ENCODE measurements at places on chromosomes 16 and 17.

DNA sequence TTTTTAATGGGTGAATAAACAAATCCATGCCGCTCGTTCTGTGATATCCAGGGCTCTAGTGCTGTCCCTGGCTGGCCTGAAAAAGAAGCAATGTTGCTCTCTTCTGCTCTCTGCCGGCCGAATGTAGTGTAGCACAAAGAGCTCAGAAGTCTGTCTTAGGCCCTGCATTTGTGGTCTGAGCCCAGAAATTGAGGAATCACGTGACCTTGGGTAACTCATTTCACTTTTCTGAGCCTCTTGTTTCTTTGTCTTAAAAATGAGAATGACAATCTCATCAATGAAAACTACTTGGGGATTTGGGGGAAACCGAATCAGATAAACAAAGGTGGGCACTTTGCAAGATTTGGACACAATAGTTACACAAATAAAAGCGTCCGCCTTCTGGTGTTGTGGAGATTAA, 381.6 kb upstream of the ASIC2 start:
- no peak for DNase-seq

DNA sequence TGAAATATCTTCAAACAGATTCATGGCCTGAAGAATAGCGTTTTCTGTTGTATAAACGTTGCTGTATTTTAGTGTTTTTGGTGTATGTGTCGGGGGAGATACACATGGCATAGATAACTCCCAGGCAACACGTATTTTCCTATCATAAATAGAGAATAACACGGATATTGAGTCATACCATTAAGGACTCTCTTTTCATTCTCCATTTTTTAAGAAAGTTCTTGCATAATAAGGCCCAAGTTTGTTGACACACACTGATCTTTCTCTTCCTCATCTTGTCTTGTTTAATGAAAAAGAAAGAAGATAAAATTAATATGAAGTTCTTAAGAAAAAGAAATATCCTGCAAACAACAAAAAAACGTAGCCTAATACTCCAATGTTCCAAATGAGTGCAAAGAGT, 13.4 kb downstream of the ABCA8 start:
- no peak for DNase-seq

GRCh38 chr17:52465407-52465806, 306.9 kb upstream of the CA10 start:
- no peak for DNase-seq

GRCh38 chr17:57995076-57995956, 7.3 kb upstream of the VEZF1 start:
- peak; percentile 30 for DNase-seq

DNA sequence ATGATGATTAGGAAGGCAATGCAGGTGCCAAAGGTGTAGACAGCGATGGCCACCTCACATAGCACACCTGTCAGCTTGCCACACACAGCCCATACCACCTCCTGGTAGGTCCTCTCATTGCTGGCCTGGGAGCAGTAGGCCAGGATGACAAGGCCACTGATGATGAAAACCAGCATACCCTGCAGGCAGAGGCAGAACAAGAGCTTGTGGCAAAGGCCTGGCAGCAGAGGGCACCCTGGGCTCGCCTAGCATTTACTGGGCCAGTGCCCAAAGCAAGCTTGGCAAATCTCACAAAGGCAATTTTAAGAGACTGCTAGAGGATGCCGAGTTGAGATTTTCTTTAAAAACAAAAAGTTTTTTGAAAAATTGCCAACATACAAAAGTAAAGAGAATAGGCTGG, 5.9 kb downstream of the SLC38A7 start:
- no peak for DNase-seq

DNA sequence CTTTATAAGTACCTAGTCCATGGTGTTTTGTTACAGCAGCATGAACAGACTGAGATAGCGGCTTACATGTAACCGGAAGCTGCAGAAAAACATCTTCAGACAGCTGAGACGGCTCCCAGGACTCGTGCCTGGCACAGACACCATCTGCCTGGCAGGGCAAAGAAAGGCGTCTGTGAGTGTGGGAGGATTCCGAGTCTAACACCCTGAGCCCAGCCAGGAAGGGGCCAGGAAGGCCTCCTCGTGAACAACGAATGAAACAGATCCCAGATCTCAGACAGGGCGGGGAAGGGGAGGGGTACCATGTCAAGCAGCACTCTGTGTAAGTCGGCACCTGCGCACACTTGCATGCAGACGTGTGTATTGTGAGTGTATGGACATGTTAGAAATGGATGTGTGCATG, 4.4 kb upstream of the CSNK1D start:
- DNase-seq, result no peak

- DNase-seq, result no peak
Observed at GRCh38 chr17:17944242-17944641, 28.0 kb downstream of the TOM1L2 start.

GRCh38 chr17:34249061-34249460, 6.0 kb upstream of the CCL2 start:
- no peak for DNase-seq

GRCh38 chr17:39229274-39229913, 3.6 kb upstream of the STAC2 start:
- DNase-seq, result no peak

GRCh38 chr17:76033139-76033538, 6.0 kb upstream of the EVPL start:
- no peak for DNase-seq

DNA sequence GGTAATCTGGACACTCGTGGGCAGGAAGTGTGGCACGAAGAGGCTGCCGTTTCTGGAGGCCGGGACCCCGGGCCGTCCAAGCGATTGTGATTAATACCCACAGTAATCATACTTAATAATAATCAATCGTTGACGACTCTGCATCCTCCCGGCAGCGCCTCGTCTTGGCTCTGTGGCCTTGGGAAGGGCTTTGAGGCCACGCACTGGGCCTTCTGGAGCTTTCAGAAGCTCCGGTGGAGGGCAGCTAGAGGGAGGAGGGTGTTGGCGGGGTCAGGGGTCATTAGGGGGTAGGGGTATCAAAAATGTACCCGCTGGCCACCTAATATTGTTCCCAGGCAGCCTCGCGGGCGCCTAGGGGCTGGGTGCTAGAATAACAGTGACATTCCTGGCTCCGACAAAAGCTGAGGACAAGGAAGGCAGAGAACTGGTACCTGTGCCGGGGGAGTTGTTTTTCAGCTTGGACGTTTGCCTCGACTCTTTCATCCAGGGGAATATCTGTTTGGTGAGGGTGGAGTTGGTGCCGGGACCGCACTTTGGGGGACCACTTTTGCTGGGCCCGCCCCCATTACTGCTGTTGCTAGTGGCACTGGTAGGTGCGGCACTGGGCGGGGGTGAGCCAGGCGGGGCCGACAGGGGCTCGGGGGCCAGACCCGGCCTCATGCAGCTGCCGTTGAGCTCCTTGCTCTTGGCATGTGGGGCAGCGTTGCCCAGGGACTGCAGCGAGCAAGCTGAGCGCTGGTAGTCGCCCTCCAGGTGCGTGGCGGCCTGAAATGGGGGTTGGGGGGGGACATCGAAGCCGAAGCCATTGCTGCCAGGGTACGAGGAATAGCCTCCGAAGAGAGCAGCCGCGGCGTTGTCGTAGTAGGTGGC, 6.9 kb upstream of the HOXB2 start:
- no peak for DNase-seq

DNA sequence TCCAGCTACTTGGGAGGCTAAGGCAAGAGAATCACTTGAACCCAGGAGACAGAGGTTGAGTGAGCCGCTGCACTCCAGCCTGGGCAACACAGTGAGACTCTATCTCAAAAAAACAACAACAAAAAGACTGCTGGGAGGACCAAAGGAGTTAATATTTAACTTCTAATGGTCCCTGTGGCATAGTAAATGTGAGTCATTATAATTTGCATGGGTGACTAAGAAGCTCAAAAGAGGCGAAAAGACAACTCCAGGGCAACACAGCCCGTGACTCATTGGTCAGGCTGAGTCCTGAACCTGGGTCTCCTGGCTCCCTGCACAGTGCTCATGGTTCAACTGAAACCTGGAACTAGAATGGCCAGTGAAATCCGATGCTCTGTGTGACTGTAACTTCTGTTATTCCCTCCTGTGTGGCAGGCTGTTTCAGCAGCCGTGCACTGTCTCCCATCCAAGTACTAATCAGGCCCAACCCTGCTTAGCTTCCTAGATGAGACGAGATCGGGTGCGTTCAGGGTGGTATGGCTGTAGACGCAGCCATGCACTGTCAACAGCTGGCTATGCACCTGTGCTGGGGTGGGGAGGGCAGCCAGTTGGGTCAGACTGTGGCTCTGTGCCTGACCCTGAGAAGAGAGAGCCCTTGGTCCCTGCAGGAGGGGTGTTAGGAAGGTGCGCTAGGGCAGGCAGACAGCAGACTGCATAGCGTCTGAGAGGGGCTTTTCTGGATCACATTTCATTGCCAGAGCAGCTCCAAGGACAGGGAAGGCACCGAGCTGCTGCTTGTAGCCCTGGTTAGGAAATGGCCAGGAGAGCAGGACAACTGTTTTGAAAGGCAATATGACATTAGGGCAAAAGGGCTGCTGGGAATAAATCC, 14.5 kb upstream of the GPRC5C start:
- no peak for DNase-seq

GRCh38 chr17:3974980-3975379, 10.7 kb upstream of the ATP2A3 start:
- DNase-seq, result no peak

- no peak for DNase-seq
Observed at GRCh38 chr17:71933306-71933705, 187.5 kb upstream of the SOX9 start.

- DNase-seq, result no peak
Observed at GRCh38 chr16:52805559-52806168, 247.0 kb downstream of the CHD9NB start.

DNA sequence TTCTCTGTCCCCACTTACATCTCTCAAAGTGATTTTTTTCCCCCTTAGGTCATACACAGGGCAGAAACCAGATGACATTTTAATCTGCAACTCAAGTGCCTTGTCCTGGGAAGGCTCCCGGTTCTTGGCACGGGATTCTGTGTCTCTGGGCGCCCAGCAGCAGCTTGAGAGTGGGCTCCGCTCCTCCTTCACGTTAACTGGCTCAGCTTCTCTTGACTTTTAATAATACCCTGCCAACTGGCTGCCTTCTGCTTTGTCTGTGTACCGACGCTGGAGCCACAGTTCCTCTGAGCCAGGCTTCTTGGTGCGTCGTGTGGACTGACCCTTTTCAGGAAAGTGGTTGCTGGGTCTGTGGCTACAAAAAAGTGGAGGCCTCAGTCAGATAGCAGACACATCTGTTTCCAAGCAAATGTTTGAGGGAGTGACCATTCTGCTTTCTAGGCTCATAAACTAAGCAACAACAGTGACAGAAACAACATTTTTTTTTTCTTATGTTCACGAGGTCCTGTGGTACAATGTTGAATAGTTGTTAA, 64.9 kb downstream of the IRF8 start:
- DNase-seq, result no peak

- no peak for DNase-seq
Observed at GRCh38 chr17:82836823-82837357, 2.9 kb downstream of the ZNF750 start.

DNA sequence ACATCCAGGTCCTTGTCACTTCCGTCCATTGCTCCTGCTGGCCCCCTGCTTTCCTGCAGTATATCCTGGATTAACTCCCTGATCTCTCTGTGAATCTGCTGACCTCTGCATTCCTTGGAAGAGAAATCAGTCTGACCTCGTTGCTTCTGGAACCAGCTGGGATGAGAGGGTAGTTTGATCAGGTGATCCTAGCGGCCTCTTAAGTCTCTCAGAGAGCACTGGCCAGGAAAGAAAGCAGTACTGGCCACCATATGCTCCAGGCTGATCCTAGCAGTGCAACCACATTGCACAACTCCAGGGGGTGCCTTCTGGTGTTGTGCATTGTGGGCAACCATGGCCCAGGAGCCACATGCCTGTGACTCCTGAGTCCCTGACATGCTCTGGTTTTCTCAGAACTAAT, 79.2 kb downstream of the ARHGAP23 start:
- no peak for DNase-seq

DNA sequence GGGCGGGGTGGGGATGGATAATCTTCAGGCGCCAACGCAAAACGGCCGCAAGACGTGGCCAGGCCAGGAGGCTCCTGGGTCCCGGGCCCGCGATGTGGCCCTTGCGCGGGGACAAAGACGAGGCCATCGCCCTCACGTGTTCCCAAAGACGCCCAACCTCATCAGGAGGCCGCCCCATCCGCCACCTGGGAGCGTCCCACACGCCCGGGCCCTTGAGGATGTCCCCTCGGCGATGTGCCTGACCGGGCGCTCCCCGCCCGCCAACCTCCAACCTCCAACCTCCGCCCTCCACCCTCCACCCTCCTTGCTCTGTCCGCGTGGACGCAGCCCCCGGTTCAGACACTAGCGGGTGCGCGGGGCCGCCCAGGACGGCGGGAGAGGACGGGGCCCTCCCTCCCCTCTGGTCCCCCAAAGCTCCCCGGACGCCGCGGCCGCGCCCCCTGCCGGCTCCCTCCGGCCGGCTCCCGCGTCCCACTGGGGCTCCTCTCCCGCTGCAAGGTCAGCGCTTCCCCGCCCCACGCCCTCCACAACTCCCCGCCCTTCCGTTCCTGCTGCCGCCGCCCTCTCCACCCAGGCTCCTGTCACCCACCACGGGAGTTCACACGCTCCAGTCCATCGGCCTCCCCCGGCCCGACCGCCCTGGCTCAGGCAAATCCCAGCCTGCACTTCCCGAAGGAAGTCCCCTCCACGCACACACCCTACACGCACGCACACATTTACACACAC, 250.8 kb upstream of the RPL38 start:
- no peak for DNase-seq

DNA sequence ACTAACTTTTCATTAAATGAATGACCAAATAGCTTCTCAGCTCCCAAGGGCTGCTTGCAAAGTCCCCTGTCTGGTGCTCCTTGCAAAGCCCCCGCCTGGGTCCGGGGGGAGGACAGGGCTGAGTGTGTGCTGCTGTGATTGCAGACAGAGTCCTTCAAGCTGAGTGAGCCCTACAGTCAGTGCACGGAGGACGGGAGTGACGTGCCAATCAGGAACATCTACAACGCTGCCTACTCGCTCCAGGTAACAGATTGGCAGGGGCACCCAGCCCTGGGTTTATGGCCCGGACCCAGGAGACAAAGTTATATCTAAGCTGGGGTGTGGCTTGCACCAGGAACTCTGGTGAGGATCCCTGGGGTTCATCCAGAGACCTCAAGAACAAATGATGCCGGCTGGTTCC, 27.1 kb downstream of the SCNN1G start:
- no peak for DNase-seq

GRCh38 chr17:83080858-83081683, 1.7 kb downstream of the METRNL start:
- DNase-seq, result no peak

DNA sequence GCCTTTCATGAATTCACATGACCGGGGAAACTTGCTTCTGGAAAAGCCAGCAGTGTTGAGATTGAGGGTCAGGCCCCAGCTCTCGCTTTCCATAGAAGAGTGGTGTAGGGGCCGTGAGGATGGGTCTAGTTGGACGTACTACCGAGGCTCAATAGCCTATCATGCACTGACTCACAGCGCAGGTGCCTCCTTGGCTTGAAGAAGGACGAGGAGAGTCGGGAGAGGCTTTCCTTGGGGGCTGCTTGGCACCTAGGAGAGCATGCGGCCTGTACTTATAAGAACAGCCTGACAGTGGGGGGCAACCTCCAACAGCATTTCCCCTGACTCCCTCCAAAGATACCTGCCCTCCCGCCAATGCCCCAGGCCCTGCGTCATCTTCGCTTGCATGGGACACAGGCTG, 37.6 kb downstream of the WSCD1 start:
- no peak for DNase-seq
